ENCODE measurements at places on chromosomes 5 and 9.

DNA sequence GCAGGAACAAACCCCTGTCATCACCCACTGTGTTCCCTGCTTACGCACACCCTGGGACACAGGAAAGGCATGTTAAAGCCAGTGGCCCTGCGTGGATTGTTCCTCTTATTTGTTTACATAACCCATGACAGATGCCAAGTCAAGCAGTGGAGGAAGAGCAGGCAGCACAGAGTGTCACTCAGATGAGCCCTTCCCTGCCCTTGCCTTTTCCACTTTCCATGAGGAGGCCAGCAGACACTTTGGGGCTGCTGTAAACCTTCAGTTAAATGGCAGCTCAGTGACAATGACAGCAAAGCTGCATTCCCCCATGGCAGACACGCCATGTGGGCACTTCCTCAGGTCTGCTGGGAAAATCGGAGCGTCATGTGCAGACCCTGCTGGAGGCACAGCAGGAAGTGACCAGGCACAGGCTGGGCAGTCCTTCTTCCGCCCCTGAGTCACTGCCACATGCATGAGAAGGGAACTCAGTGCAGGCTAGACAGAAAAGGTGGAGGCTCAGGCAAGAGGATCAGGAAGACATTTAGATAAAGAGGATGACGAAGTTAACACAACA lies 216.8 kb upstream of the PIK3R1 start:
- DNase-seq = no peak

- DNase-seq = no peak
Observed at GRCh38 chr5:163496286-163496685, 9.1 kb upstream of the MAT2B start.

GRCh38 chr5:84642795-84643194 lies 258.1 kb upstream of the EDIL3 start:
- DNase-seq = no peak

DNA sequence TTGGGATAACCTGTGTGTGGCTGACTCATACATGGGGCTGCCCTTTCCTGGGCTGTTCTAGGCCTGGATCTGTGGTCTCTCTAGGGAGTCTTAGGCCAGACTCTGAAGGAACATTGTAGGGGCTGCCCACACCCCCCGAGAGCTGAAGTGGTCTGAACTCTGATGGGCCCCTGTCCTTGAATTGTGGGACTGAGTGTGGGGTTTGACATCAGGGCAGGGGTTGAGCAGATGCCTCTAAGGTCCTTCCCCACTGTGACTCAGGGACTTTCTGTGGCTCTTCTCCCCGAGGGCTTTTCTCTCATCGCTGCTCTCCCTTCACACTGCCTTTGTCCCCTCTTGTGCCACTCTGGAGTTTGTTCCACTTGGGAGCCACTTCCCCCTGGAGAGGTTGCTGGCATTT lies 215.0 kb downstream of the MELK start:
- DNase-seq = no peak

DNA sequence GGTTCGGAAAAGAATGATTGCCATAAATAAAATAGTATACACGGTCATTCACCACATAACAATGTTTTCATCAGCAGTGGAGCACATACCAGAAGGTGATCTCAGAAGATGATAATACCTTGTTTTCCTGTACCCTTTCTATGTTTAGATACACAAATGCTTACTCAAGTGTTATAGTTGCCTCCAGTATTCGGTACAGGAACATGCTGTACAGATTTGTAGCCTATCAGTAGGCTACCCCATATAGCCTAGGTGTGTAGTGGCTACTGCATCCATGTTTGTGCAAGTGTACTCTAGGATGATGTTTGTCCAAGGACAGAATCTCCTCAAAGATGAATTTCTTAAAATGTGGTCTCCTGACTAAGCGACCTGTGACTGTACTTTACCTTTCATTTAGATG lies 59.2 kb downstream of the ICE1 start:
- DNase-seq = no peak

DNA sequence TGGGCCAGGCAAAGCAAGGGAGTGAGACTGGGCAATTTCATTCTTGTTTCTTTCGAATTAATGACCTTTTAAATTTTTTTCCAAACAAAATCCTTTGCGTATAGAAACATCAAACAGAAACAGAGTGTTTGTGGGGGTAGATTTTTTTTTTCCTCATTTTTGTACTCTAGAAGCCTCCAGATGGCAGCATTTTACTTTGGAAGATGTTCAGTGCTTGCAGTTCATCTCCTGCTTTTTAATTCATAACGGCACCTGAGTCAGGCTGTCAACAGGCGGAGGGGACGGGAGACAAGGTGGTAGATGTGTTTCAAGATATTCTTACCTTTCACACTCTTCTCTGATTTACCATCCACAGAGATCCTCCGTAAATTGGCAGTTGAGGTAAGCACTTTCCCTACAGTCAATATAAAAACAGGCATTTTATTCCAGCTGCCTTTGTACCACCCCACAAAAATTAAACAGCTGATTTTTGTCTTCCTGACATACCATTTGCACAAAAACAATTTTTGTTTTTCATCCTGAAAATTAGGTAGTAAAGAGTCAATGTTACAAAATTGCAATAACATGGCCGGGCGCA lies 99.5 kb upstream of the FBXL17 start:
- DNase-seq = no peak

DNA sequence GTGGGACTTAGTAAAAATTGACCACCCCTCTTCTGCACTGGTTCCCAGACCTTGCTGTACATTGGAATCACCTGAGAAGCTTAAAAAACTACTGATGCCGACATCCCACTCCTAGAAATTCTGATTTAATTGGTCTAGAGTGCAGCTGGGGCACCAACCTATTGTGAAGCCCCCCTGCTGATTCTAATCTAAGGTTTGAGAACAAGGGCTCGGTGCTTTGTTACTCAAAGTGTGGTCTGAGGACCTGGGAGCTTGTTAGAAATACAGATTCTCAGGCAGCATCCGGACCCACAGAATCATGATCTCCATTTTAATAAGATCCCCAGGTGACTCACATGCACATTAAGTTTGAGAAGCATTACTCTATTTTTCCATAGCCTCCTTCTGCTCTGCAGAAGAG lies 57.8 kb upstream of the LPAR1 start:
- no peak for DNase-seq

GRCh38 chr5:80255431-80255810 lies 427 bp downstream of the SERINC5 start:
- peak; percentile 69 for DNase-seq

DNA sequence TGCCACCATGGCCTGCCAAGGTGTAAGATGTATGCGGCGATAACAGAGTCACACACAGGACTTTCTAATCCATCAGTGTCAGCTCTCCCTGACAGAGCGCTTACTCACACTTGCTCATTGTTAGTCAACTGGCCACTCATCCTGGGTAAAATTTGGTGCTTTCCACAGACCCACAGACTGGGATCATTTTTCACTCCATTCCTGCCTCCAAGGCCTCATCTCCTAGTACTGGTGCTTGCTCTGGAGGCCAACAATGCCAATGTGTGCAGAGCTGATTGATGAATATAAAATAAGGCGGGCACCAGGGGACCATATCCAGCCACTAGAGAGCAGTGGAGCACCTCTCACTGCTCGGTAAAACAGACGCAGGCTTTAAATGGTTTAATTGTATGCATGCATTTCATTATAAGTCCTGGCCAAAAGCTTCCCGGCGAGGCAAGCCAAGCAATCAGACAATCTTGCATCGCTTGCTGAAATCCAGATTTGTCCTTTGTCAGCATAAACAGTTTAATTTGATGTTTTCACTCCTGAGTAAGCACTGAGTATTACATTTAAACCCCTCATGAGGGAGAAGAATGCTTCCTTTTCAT lies 22.3 kb downstream of the PSMB7 start:
- DNase-seq = peak; percentile 71

GRCh38 chr5:378301-378891 lies 56.9 kb downstream of the AHRR start:
- DNase-seq = no peak

GRCh38 chr5:147750065-147750464 lies 32.5 kb downstream of the JAKMIP2 start:
- no peak for DNase-seq

- no peak for DNase-seq
Observed at GRCh38 chr9:29769019-29769418, 2195.7 kb upstream of the C9orf72 start.

GRCh38 chr5:125372694-125373631 lies 626.5 kb upstream of the ZNF608 start:
- peak; percentile 11 for DNase-seq

DNA sequence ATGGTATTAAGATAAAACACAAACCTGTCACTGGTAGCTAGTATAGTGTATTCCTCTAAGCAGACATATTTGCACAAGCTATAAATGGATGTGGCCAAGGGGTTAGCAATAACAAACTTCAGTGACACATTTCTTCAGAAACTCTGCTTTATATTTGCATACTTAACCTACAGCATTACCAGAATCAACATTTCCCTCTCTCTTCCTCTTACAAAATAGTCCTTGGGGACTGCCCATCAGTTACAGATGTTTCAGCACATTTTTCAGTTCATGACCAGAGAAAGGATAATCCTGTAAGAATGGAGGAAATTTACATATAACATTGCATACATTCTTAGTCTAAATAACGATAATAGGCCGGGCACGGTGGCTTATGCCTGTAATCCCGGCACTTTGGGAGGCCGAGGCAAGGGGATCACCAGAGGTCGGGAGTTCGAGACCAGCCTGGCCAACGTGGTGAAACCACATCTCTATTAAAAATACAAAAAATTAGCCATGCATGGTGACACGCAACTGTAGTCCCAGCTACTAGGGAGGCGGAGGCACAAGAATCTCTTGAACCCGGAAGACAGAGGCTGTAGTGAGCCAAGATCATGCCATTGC lies 25.3 kb upstream of the SLC1A1 start:
- no peak for DNase-seq

DNA sequence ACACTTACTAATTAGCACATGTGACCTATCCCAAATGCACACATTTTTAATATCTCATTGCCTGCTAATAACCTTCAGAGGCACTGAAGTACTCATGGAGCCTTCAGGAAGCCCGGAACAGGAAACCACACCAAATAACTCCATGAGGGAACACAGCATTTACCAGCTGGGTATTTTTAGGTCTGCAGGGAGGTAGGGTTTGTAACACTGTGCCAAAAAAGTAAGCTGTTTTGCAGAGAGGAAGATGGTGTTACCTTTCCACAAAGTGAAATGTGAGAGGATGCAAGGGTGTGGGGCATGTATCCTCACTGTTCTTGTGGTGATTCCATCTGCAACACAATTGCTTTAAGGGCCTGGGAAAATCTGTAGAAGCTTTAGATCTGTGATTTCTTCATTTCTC lies 64.4 kb downstream of the NUDT12 start:
- no peak for DNase-seq

- DNase-seq = no peak
Observed at GRCh38 chr5:66958201-66958979, 238.2 kb downstream of the CD180 start.

GRCh38 chr9:99039505-99040182 lies 65.3 kb upstream of the TGFBR1 start:
- DNase-seq = no peak

DNA sequence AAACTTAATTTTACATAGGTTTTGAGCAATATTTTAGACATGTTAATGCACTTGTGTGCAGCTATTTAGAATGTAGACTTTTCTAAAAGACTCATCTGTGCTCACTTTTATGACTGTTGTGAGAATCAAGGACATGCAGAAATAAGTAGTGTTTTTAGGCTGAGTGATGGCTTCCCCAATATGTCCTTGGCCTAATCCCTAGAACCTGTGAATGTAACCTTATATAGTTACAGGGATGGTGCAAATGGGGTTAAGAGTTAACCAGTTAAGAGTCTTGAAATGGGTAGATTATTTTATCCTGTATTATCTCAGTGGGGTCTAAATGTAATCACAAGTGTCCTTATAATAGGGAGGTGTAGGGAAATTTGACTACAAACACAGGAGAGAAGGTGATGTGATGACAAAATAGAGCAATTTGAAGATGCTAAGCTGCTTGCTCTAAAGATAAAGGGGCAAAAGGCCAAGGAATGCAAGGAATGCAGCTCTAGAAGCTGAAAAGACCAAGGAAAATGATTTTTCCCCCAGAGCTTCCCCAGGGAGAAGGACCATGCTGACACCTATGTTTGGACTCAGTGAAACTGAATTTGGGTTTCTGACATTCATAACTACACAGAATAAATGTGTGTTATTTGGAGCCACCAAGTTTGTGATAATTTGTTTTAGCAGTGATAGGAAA lies 298.0 kb upstream of the PAPPA start:
- no peak for DNase-seq

GRCh38 chr9:113219969-113220368 lies 1.1 kb downstream of the FKBP15 start:
- no peak for DNase-seq

DNA sequence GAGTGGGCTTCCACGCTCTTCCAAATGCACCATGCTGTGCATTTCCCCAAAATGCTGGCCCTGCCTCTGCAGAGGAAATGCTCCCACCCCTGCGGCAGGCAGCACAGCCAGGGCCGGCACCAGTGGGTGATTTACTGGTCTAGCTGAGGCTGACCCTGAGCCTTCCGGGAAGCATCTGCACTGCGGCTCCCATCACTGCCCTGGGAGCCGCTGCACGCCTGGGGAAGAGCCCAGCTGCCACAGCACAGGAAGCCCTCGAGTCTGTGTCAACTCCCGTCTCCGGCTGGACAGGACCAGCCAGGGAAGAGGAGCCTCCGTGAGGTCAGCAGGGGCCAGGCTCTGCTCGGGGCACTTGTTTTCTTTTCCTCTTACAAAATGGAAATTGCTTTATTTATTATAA lies 25.1 kb upstream of the EEIG1 start:
- DNase-seq = no peak

GRCh38 chr5:78280261-78280660 lies 14.2 kb downstream of the AP3B1 start:
- DNase-seq = no peak

DNA sequence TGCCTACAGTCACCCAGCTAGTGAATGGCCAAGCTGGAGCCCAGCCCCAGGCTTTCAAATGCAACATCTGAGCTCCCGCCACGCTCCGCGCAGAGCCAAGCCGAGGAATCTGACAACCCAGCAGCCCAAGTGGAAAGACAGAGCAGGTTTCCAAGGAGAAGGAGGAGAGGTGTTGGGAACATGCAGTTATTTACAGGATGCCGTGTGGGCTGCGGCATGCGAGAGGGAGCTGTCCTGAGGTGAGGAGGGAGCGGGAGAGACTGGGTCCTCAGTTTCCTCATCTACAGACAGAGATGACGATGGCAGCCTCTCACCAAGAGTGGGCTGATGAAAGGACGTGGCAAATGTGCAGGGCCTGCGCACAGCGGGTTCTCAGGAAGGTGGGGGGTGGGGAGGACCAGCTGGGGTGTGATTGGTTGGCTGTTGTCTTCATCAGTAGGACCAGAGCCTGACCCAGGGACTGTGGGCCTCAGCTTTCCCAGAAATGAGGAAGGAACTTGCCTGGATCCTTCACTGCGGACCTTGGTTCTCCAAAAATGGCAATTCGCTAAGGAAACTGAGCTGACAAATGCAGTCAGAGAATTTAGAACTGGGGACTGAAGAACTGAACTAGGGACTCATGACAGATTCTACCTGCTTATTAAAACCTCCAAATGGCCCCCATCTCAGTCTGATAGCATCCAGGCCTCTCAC lies 14.8 kb upstream of the CPLX2 start:
- no peak for DNase-seq

- DNase-seq = no peak
Observed at GRCh38 chr5:42751044-42751443, 5.6 kb upstream of the CCDC152 start.
